ENCODE measurements at places on chromosomes 16 and 17.
A peak's percentile ranks its signal among the peaks of the same experiment; 100 is the strongest.

GRCh38 chr16:8807189-8807588 lies 9.6 kb downstream of the PMM2 start:
- no peak for DNase-seq

DNA sequence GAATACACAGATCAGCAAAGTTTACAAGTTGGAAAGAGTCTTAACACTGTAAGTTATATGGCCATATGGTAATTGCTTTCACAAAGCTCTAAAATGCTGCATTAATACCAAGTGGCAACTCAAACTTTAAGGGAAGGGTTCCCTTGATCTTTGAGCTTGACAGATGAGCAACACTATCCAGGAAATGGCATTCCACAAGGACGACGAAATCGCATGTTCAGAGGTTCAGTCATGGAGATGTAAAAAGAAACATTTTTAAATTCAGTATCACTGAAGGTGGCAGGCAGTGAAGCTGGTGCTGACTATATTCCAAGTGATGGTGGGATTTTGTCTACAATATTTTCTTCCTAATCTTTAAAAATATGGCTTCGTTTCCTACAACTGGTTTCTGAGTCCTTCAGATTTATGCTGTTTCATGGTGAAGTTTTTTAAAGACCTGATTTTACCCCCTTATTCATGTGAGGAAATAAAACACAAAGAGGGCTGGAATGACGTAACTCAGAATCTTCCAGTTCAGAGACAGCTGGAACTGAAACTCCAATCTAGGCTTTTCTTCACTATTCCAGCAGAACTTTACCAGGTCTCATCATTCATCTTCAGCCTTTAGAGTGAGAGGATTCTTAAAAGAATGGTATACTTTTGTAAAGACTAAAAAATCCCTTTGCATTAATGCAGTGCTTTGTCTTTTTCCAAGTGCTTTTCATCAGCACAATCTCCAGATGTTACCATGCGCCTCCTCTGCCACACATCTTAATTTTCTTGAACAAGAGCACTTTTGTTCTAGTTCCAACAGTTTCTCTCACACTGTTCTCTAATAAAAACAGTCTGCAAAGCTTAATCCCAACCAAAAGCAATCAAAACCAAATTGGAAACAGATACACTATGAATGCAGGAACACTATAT lies 20.2 kb downstream of the CHCT1 start:
- DNase-seq, result peak; percentile 37

DNA sequence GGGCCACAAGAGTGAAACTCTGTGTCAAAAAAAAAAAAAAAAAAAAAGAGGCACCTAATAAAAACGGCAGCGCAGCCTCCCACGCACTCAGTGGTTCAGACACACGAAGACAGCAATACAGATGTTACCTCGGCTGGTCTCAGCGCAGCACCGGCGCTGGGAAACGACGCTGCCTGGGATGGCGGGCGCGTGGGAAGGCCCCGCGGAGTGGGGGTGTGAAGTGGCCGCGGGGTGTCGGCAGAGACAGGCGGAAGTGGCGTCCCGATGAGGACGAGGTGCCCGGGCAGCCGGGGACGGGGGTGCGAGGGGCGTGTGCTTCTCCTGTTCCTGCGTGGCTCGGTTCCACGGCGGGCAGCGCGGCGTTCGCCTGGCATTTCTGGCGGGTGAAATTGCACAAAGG lies 179.4 kb downstream of the BANP start:
- no peak for DNase-seq

- DNase-seq, result no peak
Measured at GRCh38 chr17:81583589-81584342, 31.6 kb upstream of the FAAP100 start.

DNA sequence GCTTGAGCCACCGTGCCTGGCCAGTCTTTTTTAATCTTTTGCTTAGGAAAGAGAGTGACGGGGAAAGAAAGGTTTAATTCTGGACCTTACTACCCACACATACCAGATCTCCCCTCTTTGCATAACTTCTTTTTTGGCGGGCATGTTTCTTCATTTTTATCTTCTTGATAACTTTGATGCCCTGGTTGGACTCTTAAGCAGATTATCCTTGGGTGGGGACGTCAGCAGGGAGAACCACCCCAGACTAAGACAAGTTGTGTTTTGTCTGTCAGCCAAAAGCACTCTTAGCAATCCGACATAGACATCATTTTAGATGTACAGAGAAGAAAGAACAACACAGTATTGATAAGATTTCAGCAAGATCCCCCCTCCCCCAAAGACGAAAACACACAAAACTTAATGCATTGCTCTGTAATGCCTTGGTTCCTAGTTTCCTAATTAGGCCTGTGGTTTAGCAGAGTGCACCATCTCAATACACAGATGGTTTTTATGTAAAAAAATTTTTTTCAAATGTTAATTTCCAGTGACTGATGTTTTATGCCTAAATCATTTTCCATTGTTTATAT lies 99.9 kb downstream of the MSI2 start:
- no peak for DNase-seq

DNA sequence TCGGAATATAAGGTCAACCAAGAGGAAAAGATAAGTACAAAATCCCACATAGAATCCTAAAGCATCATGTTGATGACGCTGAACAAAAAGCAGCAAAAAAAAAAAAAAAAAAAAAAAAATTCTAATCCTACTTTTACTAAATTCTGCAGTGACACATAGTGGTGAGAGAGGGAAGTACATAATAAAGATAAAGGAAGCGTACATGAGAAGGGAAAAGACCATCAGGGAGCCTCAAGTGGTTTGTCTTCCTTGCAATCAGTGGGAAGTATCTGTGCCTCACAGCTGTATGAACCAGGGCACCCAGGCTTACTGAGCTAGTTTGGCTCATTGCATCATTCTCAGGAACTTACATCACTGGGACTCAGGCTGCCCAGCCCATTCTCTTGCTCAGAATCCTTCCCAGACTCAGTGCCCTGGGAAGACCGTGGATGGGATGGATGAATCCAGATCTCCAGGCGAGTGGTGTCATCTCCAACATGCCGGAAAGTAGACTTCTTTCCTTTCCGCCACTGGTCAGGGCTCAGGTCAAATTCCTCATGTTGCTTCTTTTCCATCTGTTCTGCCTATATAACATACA lies 21.2 kb downstream of the SMG6 start:
- DNase-seq, result peak; percentile 78

GRCh38 chr16:4522051-4522581 lies 16.5 kb downstream of the CDIP1 start:
- no peak for DNase-seq

GRCh38 chr17:4583782-4584100 lies 588 bp upstream of the SMTNL2 start:
- DNase-seq, result no peak

- no peak for DNase-seq
Measured at GRCh38 chr16:2507052-2507659, 6.6 kb upstream of the ATP6V0C start.

GRCh38 chr16:17412221-17412620 lies 58.5 kb downstream of the XYLT1 start:
- DNase-seq, result peak; percentile 23

DNA sequence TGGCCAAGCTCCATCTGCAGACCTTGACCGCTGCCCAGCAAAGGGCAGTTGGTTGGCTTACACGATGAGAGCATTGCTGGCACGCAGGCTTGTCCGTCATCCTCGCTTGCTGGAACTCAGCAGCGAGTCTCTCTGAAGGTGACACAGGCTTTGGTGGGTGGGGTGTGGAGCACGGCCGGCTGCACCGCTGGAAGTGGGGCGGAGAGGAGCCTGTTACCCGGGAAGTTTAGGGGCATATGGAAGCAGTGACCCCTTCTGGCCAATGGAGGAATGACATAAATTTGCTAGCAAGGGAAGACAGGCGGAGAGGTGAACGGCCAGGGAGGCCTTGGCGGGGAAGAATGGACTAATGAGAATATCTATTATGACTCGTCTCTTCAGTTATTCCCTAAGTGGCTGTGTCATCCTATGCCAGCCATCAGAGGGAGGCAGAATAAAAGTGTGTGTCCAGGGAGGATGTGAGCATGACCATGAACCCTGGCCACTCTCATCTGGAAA lies 65.9 kb upstream of the SDK2 start:
- DNase-seq, result no peak

DNA sequence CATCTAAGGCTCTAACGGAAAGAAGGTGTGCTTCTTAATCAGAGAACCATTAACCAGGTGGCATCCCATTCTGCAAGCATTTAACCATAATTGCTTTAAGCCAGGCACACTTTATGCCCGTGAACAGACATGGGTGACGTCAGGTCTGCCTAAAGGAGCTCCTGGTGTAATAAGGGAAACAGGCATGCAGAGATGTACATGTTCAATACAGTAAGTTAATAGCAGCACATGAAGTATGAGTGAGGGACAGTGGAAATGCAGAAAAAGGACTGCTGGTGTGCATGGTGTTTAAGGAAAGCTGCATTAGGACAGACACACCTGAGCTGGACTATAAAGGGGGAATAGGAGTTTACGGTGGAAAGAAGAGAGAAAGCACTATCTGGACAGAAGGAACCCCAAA lies 18.6 kb downstream of the DYNLRB2 start:
- no peak for DNase-seq

DNA sequence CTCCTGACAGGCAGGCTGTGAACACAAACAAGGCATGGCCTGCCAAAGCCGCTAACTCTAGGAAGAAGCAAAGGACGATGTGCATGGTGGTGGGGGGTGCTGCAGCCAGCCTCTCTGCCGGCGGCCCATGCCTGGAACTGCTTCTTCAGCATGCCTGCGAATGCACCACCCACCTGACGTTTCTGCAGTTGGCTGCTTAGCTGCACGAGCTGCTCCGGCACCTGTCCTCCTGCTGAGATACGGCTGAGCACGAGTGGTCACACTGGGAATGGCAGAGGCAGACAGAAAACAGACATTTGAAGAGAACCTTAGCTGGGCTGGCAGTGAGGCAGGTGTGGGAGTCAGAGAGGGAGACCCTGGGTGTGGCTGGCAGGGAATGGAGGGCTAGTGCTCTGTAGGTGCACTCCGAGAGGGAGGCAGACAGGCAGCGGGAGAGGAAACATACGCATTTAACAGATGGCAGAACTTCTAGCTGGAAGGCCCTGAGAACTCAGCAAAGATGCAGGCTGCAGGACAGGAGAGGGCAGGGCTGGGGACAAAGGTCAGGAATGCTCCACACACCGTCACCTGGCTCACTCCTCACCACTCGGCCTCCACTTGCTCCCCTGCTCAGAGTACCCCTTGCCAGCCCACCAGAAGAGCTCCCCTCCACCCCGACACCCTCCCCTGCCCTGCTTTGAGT lies 5.2 kb downstream of the FLCN start:
- no peak for DNase-seq

- DNase-seq, result no peak
Measured at GRCh38 chr16:80862160-80862705, 57.8 kb upstream of the CDYL2 start.

DNA sequence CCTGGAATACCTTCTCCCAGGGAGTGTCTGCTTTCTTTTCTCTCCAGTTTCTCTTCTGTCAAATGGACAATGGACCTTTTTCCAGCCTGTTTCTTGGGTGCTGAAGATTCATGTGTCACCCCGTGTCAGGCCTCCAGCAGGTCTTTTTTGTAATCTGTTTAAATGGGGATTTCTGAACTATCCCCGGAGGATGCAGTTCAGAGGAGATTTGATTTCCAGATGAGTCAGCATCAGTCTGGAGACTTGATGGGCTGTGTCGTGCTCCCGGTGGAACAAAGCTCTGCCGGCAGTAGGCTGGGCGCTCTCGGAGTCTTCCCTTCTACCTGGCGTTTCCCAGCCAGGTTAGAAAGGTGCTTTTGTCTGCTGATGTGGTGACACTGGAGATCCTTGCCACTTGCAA lies 440.6 kb downstream of the HS3ST3B1 start:
- peak; percentile 4 for DNase-seq

DNA sequence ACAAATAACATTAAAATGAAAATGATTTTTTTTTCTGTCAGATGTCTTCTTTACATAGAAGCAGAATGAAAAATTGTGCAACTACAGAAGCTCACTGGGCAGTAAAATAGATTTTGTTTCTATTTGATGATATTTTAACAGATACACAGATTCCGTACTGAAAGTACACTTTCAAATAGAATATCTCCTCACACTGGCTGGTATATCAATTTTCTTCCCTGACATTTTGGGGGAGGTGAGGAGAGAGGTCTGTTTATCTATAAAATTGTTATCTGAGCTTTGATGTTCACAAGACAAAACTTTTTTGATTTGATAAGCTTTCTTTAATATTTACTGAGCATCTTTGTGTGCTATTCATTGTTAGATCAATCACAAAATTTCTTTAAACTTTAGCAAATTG lies 124.3 kb upstream of the NACA2 start:
- DNase-seq, result no peak

GRCh38 chr16:23959072-23959751 lies 123.4 kb downstream of the PRKCB start:
- DNase-seq, result no peak

DNA sequence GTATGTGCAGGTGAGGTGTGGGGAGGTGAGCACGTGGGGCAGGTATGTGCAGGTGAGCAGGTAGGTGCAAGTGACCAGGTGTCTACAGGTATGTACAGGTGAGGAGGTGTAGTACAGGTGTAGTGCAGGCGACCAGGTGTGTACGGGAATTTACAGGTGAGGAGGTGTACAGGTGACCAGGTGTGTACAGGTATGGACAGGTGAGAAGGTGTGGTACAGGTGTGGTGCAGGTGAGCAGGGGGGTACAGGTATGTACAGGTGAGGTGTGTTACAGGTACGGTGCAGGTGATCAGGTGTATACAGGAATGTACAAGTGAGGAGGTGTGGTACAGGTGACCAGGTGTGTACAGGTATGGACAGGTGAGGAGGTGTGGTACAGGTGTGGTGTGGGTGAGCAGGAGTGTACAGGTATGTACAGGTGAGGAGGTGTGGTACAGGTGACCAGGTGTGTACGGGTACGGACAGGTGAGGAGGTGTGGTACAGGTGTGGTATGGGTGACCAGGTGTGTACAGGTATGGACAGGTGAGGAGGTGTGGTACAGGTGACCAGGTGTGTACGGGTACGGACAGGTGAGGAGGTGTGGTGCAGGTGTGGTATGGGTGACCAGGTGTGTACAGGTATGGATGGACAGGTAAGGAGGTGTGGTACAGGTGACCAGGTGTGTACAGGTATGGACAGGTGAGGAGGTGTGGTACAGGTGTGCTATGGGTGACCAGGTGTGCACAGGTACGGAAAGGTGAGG lies 12.8 kb upstream of the DBNDD1 start:
- peak; percentile 25 for DNase-seq

GRCh38 chr17:36856903-36857381 lies 80.3 kb upstream of the LHX1 start:
- no peak for DNase-seq

DNA sequence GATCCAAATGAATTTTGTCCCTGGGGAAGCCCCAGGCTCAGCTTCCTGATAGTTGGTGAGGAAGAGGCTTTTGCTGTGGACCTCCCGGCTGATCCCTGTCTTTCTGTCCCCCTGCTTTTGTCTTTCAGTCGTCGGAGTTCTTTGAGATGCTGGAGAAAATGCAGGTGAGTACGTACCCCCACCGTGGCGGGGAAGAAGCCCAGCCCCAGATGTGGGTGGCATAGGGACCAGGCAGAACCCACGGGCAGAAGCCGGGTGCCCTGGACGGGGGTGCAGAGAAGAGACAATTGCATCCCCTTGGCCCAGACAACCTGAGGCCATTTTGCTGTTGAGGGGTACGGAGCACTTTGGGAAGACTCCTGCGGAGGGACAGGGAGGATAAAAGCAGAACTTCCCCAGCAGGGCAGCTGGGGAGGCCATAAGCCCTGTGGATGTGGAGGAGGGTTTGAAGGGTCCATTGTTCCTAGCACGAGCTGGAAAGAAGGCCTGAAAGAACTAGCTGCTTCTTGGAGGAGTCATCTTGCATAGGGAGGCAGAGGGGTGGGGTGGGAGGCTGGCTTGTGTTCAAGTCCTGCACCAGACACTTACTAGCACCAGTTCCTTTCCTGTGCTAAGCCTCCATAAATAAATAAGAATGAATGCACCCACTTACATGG lies 105.6 kb downstream of the OR1D5 start:
- DNase-seq, result peak; percentile 3
